ENCODE measurements at places on chromosomes 11 and 22.
A peak's percentile ranks its signal among the peaks of the same experiment; 100 is the strongest.

DNA sequence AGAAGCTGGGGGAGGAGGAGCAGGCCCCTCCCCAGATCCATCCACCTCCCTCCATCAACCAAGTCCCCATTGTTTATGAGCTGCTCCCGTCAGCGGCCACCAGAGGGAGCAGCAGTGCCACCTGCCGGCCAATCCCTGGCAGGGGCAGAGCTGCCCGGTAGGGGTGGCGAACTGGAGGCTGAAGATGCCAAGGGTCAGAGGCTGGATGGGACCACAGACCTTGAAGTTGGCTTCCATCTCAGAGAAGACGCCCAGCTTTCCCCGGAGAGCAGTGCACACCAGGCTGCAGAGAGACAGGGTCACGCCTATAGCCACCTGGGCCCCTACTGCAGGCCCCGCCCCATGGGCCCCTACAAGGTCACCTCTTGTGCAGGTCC, 3.6 kb downstream of the FIBP start:
- H3K27me3 ChIP-seq: no peaks in the 10 kb centered on the region
- H3K4me3 ChIP-seq: no peak overlapping the region
- no peak overlapping the region for H3K27ac ChIP-seq
- peaks cover 37% of the 10 kb centered on the region for H3K4me1 ChIP-seq
- H3K36me3 ChIP-seq: no peaks in the 10 kb centered on the region
- DNase-seq: peak; percentile 83

DNA sequence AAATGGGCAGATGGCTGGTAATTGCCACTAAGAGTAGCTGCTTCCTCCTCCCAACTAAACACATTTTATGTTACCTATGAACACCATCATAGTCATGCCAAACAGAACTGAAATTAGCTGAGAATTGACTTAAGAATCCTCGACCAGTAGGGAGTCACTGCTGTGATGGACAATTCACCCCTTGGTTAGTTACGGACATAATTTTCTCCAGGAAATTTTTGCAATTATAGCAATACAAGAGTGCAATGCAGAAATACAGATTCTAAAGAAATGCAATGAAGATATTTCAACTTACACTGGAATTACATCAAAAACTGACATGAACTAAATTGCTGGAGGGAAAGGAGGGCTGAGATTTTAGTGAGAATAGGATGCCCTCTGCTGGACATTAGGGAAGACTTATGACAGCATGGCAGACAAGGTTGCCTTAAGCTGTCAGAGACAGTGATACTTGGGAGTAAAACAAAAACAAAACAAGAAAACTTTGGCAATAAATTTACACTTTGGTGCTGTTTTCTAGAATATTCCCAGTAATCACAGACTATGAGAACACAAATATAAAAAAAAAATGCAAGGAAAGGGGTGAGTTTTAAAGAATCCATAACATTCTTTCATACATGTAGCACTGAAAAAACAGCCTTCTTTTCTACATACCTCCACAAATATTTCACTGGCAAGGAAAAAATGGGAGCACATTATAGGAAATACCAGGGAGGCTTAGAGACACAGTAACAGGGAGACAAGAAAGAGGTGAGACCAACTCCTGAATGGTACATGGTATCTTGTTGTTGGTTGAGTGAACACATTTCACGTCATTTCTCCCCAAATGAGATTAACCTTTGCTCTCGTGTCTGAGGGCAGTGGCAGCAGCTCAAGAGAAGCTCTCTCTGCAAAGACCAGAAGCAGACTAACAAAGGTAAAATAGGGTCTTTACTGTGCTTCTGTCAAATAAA, 11.2 kb upstream of the PPP2R1B start:
- H3K4me1 ChIP-seq: no peaks in the 10 kb centered on the region
- H3K36me3 ChIP-seq: no peaks in the 10 kb centered on the region
- H3K27me3 ChIP-seq: no peaks in the 10 kb centered on the region
- H3K4me3 ChIP-seq: no peak overlapping the region
- no peak for DNase-seq

DNA sequence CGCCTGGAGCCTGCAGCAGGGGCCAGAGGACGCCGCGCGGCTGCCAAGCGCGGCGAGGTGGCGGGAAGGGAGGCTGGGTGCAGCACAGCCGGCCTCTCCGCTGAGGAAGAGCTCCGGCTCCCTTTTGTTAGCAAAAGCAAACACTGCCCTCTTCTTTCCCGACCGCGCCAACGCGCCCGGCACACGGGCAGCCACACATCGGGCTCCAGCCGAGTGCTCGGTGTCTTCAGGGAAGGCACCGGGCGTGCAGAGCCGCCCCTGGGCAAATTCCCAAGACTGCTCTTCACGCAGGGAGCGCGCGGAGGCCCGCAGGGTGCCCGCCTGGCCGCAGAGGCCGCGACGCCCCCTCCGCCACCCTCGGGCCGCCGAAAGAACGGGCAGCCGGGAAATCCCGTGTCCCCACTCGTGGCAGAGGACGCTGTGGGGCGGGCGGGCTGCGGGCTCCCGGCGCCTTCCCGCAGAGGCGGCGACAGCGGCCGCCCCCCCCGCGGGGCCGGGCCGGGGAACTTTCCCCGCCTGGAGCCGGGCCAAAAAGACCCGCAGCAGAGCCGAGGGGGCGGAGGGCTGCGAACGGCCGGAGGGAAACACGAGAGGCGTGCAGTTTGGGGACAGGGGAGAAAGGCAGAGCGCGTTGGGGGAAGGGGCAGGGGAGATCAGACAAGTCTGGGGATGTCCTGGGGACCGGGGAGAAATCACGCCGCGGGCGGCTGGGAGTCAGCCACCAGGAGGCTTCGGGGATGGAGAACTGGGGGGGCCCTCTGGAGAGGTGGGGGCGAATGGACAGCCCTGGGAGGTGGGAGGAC, 931 bp downstream of the CADM1 start:
- peak overlapping the region; percentile 70 for H3K27ac ChIP-seq
- H3K27me3 ChIP-seq: peaks cover 89% of the 10 kb centered on the region
- peak overlapping the region; percentile 51 for H3K4me3 ChIP-seq
- peak; percentile 61 for DNase-seq

DNA sequence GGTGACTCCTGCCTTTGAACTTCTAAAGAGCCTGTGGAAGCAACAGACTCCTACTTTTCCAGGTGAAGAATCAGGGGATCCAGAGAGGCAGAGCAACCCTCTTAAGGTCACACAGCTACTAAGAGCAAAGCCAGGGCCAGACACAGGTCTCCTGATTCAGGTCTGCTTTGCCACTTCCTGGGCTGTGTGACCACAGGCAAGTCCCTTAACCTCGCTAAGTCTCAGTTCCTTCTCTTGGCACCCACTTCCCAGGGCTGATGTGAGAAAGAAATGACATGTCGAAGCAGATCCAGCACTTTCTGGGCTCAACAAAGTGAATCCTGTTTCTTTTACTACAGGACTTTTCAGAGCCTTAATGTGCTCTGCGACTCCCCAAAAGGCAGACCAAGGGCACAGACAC, 30.2 kb downstream of the UQCR10 start:
- H3K4me1 ChIP-seq: no peaks in the 10 kb centered on the region
- no peak overlapping the region for H3K27ac ChIP-seq
- DNase-seq: no peak
- H3K4me3 ChIP-seq: no peak overlapping the region
- H3K27me3 ChIP-seq: no peaks in the 10 kb centered on the region

- peaks cover 23% of the 10 kb centered on the region for H3K36me3 ChIP-seq
- no peaks in the 10 kb centered on the region for H3K27me3 ChIP-seq
- H3K4me1 ChIP-seq: no peaks in the 10 kb centered on the region
- no peak for DNase-seq
These were observed 61.1 kb downstream of the SPECC1L start for GRCh38 chr22:24331468-24332440.

- no peak overlapping the region for H3K27ac ChIP-seq
- no peak overlapping the region for H3K4me3 ChIP-seq
- no peak for DNase-seq
- H3K27me3 ChIP-seq: no peaks in the 10 kb centered on the region
- H3K36me3 ChIP-seq: no peaks in the 10 kb centered on the region
These were observed 13.0 kb downstream of the TEAD1 start for GRCh38 chr11:12687216-12687623.
